ENCODE measurements at places on chromosomes 2 and 18. TPM values are rescaled to one million over a fixed set of nuclear protein-coding genes. Genes with fewer than 3 reads are reported as not detected.

The CD8B2 gene
- total RNA-seq, result not detected

The SEPTIN10 gene
- total RNA-seq, result 46.0 TPM

The VWA3B gene
- total RNA-seq, result 0.12 TPM

The SGPP2 gene
- total RNA-seq, result 0.77 TPM

The BIN1 gene
- 35.7 TPM for total RNA-seq

The SKOR2 gene
- not detected for total RNA-seq

The ADAM23 gene
- 9.9 TPM for total RNA-seq

The DCC gene
- not detected for total RNA-seq

The TMEM178A gene
- 0.21 TPM for total RNA-seq

The ERBB4 gene
- not detected for total RNA-seq

The GCG gene
- not detected for total RNA-seq

Data from A549 treated with dexamethasone at 1 μM for 4 hours (cell line).